H54 (cell line): ENCODE measurements at places on chromosomes 5 and 9.

DNA sequence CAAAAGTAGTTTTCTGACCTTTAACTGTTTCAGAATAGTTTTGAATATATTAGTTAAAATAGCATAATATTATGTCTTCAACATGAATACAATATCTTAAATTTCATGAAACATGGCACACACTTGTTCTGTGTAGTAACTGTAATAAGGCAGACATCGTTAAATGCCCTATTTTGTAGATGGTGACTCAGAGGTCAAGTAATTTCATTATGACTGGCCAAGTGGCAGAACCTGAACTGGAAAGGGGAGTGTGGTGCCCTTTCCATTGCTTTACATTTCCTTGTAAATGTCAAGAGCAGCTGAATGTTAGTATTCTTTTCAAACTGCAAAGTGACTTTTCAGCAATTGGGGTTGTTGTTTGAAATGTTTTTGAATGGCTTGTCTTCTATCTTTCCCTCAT lies 201.2 kb upstream of the CDKN2B start:
- no peak for DNase-seq

DNA sequence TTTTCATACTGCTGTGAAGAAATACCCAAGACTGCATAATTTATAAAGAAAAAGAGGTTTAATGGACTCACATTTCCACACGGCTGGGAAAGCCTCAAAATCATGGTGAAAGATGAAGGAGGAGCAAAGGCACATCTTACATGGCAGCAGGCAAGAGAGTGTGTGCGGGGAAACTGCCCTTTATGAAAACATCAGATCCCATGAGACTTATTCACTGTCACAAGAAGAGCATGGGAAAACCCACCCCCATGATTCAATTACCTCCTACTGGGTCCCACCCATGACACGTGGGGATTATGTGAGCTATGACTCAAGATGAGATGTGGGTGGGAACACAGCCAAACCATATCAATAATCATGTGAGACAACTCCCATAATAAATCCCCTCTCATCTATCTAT lies 8.7 kb downstream of the TTC39B start:
- DNase-seq: no peak

GRCh38 chr9:78697618-78698017 lies 400.7 kb downstream of the PSAT1 start:
- no peak for DNase-seq

- no peak for DNase-seq
Measured at GRCh38 chr5:54927097-54927746, 58.2 kb downstream of the ESM1 start.

GRCh38 chr5:168209244-168209995 lies 82.0 kb upstream of the WWC1 start:
- DNase-seq: no peak

- DNase-seq: no peak
Measured at GRCh38 chr9:90444609-90445204, 197.9 kb downstream of the DIRAS2 start.

DNA sequence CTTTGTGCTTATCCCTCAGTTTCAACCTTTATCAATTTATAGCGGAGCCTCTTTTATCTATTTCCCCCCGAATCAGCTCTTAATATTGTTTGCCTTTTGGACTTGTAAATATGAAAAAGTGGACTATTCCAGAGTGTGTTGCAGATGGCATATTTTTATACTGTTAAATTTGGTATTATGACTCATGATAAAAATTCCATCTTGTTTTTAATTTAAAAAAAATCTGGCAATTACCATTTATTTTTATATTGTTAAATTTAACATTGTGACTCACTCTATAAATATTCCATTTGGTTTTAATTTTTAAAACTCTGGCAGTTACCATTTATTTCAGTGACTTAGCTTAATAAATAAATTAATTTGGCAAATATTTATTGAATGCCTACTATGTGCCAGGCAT lies 37.5 kb downstream of the RBM27 start:
- DNase-seq: no peak

GRCh38 chr9:28801144-28801799 lies 1228.0 kb upstream of the C9orf72 start:
- no peak for DNase-seq

GRCh38 chr5:103804711-103805110 lies 242.1 kb upstream of the NUDT12 start:
- DNase-seq: no peak

GRCh38 chr5:122367456-122367855 lies 55.4 kb downstream of the SNCAIP start:
- DNase-seq: no peak
